ENCODE measurements at places on chromosomes 1 and 21.

DNA sequence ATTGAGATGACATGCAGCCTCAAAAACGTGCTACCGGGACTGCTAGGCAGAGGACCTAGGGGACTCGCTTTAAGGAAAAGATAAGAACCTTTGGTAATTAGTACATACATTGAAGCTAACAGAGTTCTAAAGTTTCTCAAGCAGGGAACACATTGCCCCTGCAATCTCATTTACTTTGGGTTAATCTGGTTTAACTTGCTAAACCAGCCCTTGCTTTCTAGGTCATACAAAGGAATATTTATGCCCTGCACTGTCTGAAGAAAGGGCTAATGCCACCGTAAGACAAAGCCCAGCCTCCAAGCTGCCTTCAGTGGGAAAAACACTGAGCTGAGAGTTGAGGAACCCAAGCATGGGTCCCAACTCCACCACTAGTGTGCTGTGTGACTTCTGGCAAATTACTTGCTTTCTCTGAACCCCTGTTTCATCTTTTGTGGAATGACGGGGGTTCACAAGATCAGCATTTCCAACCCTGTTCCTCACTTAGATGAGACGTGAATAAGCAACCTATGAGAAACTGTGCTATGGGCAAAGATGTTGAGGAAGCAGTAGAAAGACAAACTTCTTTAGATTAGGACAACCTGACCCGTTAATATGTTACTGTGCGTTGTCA lies 66.3 kb downstream of the VWA5B1 start:
- DNase-seq = no peak

GRCh38 chr1:6603238-6603914 lies 707 bp upstream of the KLHL21 start:
- DNase-seq = no peak

DNA sequence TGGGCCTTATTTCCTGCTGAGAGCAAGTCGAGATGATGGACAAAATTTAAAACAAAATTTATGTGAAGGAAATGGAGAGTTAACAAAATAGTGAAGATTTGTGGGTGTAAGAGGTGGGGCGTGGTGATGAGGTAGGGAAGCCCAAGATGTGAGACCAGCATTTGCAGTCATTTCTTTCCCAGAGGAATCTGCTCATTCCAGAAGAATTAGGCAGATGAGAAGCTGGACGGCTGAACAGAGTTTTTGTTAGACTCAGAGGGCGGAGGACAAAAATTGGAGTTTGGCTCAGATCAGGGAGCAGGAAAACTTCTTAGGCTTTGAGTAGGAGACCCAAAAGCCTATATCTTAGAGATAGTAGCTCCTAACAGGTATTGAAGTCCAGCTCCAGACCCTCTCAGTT lies 65.3 kb downstream of the CAMTA1 start:
- DNase-seq = no peak

GRCh38 chr1:162222014-162222413 lies 152.5 kb downstream of the NOS1AP start:
- DNase-seq = no peak

DNA sequence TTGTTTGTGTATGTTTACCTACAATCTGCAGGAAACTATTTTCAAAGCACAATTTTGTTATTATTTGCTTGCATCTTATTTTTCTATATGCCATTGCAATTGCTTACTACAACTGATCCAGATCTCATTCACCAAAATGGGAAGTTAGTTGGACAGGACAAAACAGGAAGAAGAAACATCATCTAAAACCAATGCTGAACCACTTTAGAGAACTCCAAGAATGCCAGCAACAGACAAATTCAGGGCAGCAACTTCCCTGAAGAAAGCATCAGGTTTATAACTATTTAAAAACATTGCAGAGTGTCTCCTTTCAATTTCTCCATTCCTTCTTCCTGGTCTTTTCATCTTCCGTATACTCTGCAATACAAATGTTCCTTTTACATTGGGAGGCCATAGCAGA lies 82.4 kb upstream of the SMYD2 start:
- no peak for DNase-seq

GRCh38 chr1:87951852-87952251 lies 623.2 kb downstream of the LMO4 start:
- no peak for DNase-seq

DNA sequence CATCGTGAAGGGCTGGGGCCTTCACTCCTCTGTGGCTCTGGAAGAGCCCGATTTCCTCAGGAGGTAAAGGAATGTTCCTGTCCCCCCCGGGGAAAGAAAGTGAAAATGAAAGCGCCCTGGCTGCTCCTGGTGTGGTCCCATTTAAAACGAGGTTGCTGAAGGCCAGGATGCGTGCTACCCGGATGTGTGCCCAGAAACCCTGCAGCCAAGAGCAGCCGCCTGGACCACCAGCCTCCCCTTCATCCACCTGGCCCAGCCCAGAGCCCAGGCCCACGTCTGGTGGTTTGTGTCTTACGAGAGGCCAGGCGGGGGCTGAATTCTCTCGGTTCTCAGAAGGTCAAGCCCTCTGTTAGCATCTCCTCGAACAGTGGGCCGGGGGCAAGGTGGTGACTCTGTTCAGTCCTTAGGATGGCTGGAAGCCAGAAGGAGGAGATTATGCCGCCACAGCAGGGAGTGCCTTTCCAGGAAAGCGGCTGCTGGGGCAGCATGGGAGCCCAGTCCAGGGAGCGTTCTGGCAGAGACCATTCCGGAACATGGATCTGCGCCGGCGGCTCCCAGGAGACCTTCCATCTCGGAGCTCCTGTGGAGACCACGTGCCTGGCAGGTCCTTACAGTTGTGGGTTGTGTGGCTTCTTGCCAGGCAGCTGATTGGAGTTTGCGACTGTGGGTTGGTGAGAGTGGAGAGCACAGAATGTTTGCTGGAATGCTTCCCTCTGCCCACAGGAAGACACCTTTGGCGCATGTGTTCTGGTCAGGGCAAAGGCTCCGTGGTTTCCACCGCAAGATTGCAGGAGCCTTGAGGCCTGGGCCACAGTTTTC lies 1.4 kb downstream of the GUK1 start:
- no peak for DNase-seq

DNA sequence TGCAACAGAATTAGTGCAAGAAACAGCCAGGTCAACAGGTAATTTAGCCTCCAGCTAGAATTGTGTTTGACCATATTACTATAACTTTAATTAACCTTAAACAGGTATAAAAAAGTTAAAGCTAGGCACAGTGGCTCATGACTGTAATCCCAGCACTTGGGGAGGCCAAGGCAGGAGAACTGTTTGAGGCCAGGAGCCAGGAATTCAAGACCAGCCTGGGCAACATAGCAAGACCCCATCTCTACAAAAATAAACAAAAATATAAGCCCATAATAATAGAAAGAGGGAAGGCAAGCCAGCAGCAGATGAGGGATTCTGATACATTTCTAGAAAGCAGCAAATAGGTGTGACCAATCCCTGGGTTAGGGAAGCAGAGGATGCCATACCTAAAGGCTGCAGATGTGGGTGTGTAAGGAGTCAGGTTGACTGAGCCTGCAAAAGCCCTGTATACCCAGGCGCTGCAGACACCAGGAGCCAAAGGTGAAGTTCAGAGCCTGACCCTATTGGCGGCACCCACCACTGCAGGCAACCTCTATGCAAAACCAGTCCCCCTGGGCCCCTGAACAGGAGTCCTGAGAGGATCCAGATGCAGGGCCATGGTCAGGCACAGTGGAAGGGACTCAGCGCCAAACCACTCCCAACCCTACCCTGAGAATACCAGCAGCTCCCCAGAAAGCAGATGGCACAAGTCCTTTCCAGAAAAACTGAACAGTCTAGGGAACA lies 19.3 kb upstream of the LSS start:
- DNase-seq = no peak

GRCh38 chr1:204326771-204327300 lies 32.9 kb downstream of the PLEKHA6 start:
- DNase-seq = no peak

DNA sequence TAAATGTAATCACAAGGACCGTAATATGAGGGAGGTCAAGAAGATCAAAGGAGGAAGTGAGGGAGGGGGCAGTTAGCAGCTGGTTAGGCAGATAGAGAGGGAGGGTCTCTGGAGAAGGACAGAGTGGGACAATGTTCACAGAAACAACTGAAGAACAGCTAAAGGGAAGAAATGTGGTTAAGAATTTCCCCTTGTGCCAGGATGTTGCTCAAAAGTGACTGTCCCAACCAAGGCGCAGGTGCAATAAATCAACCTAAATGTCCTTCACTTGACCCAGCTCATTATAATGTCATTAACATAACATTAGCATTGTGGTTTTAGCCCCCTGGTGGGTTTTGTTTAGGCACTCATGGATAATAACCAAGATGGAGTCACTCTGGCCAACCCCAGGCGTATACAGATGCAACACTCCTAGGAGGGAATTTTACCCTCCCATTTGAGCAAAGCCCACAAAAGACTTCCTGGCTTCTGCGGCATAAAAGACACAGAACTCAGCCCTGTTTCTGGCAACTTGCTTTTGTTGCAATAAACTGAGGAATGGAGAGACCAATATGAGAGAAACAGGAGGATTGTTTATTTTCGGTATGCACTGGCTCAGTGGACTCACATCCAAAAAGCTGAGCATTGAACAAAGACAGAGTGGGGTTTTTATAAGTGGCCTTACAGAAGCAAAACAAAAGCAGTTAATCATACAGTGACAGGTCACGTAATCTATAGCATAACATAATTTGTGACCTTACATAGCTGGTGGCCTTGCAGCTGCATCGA lies 7.3 kb upstream of the CA6 start:
- DNase-seq = no peak

DNA sequence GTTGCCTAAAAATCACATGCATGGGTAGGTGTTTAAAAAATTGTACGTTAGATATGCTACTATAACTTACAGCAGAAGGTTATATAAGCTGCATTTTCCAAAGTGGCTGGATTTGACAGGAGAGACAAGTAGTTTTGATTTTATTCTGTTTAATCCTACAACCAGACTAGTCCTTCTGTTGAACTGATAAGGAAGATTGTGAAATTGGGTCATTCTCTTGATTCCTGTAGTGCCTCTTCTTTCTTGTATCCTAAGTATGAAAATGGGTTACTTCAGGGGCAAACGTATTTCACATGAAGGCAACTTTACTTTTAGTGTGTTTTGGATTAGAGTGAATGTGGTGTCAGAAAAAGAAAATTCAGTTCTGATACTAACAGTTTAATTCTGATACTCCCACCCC lies 19.0 kb downstream of the CDC42 start:
- DNase-seq = no peak

DNA sequence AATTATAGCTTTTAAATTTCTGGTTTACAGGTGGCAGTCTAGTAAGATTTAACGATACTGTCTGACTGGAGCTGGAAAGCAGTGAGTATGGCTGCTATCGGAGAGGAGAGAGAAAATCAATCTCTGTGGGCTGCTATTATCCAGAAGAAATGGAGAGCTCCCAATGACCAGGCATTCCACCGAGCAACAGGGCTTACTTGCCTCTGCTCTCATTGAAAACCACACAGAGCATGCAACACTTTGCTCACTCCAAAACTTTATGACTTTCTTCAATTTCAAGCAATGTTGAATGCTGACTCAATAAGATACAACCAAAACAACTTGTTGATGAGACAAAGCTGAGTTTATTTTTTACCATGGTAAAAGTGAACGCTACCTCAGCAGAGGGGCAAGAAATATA lies 337.0 kb upstream of the NCAM2 start:
- no peak for DNase-seq

DNA sequence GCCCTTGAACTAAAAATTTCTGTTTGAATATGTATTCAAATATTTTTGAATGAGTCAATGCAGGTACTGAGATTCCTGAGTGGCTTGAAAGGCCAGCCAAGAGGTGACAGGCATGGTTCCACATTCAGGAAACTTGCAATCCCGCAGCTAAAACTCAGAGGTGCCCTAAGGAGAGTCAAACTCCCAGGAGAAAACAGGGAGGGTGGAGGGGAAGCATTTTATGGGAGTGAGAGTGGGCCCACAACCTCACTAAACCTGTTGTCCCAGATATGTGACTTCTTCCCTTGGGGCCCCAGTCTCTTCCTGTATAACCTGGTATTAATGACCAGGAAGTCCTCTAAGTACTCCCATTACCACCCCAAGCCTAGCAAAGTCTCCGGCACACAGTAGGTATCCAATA lies 189.6 kb downstream of the PLPP3 start:
- no peak for DNase-seq

DNA sequence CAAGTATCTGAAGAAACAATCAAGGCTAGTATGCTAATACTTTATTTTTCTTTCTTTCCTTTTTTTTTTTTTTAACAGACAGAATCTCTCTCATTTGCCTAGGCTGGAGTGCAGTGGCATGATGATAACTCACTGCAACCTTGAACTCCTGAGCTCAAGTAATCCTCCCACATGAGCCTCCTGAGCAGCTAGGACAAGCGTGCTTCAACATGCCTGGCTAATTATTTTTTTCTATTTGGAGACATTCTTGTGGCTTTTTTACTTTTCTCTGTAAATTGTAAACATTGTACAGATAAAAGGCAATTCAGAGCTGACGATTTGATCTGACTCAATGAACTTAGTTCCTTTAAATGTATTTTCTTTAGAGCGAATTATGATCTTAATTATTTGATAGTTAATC lies 41.4 kb downstream of the CCDC18 start:
- no peak for DNase-seq

DNA sequence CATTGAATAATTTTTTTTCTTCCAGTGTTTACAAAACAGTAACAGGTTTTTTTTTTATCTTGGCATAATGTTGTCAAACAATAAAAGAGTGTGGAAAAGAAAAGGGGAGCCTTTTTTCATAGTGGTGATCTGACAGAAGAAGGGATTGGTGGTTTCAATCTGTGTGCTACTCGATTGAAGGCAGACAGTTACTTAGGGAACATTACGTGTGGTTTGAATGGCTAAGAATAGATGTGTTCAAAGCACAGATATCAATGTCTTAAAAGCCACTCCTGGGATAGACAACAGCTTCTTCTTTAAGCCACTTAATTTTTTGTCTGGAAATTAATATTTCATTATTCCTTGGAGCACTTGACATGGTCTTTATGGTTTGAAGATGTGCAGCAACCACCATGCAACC lies 558.6 kb upstream of the ADGRL2 start:
- DNase-seq = no peak

DNA sequence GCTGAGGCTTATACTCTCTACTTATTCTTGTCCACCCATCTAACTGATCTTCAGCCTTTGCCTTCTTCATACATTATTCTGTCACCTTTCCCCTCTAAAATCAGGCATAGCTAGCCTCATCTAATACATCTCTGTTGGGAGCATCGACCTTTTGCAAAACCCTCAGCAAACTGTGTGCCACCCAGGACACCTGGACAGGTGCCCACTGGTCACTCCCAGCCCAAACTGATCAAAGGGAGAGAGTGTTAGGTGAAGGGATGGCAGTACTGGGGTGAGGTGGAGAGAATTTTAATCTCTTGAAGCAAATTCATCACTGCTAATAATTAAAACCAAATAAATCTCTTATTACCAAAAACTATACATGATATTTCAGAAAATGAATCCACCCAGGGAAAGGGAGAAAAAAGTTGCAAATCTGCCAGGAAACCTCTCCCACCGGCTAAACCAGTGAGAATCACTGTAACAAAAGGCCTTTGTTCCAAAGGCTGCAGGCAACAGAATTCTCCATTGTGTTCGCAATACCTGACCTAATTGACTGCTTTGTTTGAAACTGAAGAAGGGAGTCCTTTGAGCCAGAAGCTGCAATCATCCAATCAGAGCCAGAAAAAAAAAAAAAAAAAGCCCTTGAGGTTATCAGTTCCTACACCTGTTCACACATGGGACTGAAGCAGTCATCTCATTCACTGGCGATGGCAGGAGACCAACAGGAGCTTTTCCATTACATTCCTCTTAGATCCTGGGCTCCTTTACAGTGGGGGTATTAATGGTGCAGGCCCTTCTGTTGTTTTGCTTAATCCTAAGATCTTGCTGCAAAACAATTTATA lies 172.6 kb downstream of the APP start:
- DNase-seq = no peak

GRCh38 chr1:218171302-218171893 lies 113.7 kb upstream of the RRP15 start:
- DNase-seq = no peak
